ENCODE measurements at places on chromosomes 3 and 15.

GRCh38 chr3:142935963-142936362 is 27.5 kb downstream of the PAQR9 start:
- DNase-seq, result no peak

GRCh38 chr3:11932636-11933035 is 71.6 kb upstream of the SYN2 start:
- no peak for DNase-seq

- no peak for DNase-seq
Observed at GRCh38 chr3:137103739-137104138, 146.0 kb downstream of the IL20RB start.

DNA sequence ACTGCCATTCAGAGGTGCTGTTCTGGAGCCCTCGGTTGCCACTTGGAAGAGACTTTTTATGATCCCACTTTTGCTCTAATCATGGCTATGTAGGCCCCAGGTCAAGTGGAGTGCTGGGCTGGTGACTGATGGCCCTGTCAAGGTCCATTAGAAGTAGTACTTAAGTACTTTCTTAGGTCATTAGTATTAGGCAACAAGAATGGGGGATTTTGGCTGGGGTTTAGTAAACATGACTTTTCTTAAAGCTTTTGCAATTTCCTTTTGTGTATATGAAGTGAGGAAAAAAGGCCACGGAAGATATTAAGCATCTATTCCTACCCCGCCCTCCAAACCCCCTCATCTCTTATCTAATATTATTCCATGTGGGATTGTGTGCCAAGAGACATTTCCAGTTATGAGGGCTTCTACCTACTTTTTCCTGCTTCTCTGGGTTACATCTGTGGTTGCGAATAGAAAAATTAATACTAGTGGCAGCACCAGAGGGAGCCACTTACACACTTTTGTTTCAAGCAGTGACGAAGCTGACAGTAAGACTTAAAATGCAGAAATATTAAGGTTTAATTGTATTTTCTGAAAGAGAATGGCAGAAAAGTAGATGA is 13.9 kb downstream of the NLGN1 start:
- no peak for DNase-seq

DNA sequence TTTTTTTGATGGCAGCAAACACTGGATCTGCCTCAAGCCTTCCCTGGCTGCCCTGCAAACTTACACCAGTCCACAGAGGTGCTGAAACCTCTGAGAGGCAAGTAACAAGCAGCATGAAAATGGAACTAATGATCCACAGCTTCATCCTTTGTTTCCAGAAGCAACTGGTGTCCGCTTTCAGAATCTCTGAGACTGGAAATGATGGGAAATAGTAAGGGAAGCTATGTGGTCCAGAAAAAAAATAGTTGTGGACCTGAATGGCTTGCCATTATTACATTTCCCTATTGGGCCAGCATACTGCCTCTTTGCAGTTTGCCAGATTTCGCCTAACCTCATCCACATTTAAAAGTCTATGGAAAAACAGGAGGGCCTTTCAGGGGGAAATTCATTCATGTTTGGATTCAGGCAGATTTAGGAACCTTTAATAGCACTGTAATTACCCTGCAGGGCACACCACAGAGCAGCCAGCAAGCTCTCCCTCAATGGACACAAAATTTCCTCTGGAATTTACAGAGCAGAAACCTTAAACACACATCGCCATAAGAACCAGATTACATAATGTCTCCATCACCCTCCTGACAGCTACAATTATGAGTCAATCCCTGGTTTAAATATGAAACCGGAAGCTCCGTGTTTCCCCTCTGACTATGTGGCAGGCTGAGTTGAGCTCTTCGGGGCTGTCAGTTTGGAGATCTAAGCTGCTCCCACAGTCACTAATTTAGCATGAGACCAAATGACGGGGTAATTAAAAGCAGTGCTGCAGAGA is 134.4 kb downstream of the TMCO5A start:
- DNase-seq, result peak; percentile 40

DNA sequence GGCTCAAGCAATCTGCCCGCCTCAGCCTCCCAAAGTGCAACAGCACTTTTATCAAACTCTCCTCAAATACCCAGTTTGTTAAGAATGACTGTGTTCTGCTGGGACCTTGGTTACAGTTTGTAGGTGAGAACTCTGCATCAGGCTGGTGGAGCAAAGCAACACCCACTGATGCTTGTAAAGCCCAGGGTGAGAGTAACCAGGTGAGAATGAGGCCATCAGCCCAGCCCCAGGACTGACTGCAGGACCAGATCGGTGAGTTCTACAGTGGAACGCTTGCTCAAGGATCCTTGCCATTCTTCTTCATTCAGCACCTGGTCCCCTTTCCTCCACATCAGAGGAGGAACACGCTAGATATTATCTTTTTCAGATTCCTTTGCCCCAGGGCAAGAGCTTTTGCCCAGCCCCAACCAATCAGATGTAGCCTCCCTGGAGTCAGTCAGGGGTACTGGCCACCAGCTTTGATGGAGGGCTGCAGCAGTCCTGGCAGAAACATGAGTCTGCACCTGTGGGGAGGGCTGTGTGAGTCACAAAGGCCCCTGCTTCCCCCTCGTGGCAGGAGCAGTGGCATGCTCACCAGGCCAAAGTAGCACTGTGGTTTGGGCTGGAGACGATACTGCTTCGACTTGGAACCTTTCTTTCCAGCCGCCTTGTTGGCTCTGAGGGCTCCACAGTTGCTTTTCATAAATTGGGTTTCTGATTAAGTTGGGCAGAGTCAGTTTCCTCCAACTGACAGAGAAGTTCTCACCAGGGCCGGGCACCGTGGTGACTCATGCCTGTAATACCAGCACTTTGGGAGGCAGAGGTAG is 3.5 kb upstream of the SHISA5 start:
- DNase-seq, result peak; percentile 11

DNA sequence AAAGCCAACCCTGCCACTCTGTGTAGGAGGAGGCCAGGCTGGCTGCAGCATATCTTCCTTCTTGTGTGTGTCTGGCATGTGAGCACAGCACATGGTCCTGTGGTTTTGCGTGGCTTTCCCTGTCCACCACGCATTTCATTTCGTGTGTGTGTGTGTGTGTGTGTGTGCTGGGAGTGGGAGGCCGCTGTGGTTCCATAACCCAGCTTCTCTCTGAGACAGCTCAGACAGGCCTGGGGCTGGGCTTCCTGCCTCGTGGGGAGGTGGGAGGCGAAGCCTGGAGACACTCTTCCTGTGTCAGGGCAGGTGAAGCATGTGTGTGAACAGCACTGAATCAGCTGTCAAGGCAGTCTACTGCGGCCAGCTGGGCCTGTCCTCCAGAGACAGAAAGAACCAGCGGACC is 16.0 kb upstream of the MRPS22 start:
- no peak for DNase-seq

- no peak for DNase-seq
Observed at GRCh38 chr3:113804661-113805060, 33.9 kb upstream of the GRAMD1C start.

DNA sequence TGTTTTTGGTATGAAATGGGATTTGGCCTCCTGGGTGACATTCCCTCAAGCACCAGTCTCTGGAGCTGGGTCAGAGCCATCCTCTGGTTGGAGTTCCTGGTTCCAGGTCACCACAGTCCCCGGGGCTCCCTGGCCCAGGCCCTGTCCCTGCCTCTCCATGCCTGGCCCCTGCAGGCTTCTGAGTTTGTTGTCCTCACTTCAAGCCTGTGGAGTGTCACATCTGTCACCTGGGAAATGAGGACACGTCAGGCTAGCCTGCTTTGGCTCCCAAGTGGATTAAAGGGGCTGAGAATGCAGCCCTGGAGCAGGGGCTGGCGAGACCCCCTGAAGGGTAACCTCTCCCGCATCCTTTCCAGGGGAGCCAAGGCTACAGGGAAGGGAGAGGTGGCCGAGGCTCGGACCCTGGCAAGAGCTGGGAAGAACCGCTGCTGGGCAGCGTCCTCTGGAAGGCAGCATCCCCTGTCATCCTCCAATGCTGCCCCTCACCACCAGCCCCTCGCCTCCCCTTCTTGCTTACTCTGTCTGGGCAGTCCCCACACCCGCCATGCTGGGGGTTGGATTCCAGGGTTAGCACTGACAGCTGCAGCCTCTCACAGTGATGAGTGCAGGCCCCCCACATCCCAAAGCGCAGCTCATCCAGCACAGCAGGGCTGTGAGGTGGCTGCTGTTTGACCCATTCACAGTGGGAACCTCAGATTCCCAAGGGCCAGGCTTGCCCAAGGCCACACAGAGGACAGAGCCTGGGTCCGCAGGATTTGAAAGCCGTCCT is 75.5 kb upstream of the IQSEC1 start:
- no peak for DNase-seq

- DNase-seq, result no peak
Observed at GRCh38 chr15:99324082-99324620, 72.9 kb downstream of the LRRC28 start.

DNA sequence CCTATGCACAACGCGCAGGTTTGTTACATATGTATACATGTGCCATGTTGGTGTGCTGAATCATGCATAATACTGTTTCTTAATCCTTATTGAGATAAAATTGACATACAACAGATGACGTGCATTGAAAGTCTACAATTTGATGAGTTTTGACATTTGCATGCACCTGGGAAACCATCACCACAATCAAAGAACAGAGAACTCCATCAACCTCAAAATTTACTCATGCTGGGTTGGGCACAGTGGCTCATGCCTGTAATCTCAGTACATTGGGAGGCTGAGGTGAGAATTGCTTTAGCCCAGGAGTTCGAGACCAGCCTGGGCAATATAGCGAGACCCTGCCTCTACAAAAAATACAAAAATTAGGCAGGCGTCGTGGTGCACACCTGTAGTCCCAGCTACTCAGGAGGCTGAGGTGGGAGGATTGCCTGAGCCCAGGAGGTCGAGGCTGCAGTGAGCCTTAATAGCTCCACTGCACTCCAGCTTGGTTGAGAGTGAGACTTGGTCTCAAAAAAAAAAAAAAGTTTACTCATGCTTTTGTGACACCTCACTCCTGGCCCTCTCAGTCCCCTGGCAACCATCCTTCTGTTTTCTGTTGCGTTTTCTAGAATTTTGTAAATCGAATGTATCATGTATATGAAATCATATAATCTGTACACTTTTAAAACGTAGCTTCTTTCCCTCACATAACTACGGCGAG is 56.6 kb downstream of the BHLHE40 start:
- DNase-seq, result no peak

- no peak for DNase-seq
Observed at GRCh38 chr3:194957743-194958240, 272.1 kb downstream of the FAM43A start.

DNA sequence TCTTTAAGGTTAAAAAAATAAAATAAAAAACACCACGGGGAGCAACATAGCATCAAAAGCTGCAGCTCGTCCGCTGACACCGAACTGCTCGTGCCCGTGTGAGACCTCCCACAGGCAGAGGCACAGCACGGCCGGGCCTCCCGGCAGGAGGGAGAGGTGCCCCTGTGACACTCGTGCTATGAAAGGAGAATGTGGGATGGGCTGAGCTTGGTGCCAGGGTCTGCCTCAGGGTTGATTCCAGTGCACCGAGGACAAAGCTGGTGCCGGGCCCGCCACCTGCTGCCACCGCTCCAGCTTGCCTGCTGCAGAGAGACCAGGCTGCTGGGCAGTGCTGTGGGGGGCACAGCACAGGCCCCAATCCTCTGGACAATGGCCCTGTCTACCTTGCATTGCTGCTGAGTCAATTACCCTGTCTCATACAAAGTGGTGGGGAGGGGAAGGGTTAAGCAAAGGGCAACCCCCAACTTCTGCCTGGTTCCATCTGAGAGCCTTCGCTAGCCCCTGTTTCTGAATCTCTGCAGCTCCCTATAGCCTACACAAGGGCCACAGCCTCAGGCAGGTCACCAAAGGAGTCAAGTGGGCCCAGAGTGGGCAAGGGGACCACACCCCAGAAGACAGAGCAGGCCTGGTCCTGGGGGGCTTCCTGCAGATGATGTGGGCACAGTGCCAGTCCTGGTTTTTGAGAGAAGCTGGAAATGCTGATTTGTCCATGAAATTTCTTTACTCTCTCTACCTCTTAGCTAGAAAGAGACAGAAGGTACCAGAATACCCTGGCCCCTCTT is 74.0 kb upstream of the SNRPA1 start:
- no peak for DNase-seq

DNA sequence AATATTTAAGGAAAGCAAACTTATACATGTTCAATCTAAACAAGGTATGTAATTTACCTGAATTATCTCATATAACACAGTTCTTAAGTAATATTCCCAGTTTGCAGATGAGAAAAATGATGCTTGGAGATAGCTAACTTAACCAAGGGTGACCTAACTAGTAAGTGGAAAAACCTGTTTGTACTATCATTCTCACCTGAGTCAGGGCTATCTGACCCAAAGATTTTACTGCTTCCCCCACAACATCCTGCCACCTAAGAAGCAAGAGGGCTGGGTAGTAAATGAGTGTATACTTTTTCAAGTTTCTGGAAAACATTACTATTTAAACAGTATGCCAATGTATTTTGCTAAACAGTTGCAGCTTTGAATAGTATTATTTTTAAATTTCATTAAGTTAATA is 10.6 kb downstream of the TP63 start:
- no peak for DNase-seq

- DNase-seq, result no peak
Observed at GRCh38 chr3:77150028-77150427, 110.1 kb downstream of the ROBO2 start.

DNA sequence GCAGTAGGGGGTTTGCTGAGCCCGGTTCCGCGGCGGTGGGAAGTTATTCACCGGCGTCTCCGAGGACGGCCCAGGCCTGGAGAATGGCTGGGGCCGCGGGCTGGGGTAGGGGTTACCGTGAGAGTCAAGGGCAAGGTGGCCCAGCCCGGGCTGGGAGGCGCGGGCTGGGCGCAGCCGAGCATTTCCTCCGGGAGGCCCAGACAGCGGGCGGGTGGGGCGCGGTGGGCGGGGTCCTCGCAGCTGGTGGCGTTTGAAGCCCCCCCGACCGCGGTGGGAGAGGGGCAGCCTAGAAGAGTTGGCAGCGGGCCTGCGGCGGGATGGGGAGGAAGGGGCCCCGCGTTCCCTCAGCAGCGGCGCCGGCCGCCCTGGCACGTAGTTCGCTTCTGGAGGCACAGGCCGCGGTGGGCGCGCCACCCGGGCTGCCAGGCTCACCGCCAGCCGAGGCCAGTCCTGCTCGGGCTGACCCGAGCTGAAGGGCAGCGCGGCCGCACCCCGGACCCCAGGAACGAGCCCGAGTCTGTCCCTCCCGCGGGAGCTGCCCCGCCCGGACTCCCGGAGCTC is 960 bp upstream of the KLF13 start:
- DNase-seq, result peak; percentile 70

DNA sequence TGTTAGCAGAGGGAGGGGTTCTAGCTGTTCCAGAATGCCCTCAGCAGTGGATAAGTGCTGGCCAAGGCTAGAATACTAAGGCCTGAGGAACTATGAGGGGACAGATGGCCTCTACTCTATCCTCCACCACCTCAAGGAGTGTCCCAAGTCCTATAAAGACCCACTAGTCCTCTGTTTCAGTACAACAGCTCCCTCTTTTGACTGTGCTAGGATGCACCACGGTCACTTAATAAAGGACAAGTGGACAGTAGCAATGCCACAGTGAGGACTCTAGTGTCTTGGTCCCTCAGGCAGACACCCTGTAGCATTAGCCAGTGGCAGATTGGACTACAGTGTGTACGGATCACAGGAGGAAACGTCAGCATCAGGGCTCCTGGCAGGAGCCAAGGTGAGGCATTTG is 171.8 kb upstream of the PROK2 start:
- DNase-seq, result no peak
